ENCODE measurements at places on chromosomes 1 and 21. TPM values are rescaled to one million over a fixed set of nuclear protein-coding genes. Genes with fewer than 3 reads are reported as not detected.

DNA sequence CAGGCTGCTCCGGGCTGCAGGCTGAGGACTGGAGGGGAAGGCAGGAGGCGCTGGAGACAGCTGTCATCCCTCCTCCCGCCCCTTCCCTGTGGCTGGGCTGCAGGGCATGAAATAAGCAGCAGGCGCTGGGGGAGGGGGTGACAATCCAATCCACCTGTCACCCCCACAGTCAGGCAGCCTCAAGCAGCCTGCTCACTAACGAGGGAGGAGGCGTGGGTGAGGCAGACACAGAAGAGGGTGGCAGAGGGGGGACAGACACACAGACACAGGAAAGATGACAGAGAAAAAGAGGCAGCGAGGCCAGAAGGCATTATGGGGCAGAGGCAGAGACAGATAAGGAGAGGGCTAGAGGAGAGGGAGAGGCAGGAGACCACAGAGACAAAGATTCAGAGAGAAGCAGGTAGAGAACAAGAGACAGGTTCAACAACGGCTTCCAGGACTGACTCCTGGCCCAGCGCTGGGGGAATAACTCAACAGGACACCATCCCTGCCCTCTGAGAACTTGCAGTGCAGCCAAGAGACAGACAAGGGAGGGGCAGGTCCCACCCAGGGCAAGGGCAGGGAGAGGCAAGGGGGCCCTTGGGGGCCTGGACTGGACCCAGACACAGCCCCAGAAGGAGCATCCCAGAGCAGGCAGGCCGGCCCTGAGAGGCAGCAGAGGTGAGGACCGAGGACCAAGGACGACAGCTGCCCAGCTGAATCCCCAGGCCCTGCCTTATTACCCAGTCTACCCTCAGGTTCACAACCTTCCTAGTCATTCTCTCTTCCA is 11.2 kb downstream of the MEF2D start:
- DNase-seq, result peak; percentile 84

Gene LCE3E
- not detected for total RNA-seq

- DNase-seq, result no peak
Measured at GRCh38 chr1:115677182-115677555, 35.4 kb downstream of the VANGL1 start.

DNA sequence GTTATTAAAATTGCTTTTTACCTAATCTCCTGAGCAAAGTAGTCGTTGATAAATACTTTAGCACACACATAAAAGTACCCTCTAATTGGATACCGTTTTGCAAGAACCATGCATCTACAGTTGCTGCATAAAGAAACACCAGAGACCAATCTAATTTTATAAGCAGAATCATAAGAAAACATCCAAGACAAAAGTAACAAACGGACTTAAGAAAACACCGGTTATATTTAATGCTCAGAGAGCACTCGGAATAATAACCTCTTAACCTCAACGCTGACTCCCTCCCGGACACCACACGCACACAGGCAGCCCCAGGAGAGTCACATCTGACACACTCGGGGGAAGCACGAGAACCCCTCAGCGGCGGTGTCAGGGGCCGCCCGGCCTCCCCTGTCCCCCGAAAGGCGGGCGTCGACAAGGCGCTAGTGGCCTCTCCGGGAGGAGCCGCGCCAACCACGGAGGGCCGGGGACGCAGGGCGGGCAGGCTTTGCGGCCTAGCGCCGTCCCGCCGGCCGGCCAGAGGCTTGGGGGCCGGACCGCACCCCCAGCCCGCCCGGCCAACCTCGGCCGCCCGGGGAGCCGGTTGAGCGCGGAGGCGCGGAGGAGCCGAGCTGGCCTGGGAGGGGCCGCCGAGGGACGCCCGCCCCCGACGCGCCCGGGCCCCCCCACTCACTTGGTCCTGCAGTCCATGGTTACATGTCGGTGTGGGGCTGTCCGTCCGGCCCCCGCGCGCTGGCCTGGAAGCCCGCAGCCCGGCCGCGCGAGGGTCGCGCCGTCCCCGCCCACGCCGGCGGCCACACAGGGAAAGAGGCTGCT is 606 bp downstream of the DENND1B start:
- DNase-seq, result peak; percentile 69

DNA sequence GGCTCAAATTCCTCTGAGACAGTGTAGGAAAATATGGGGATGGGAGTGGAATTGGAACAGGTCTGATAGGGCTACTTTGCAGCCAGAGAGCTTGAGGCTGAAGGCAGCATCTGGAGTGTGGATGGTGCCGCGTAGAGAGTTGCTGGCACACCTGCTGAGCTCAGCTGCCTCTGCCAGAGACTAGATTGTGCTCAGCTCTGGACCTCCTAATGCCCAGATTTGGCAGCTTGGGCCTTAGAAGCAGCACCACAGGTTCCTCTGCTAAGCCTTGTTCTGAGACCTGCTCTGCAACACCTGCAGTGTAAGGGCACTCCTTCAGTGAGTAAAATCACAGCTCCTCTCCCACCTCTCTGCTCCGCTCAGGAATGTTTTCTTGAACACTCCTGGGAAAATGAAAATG is 23.3 kb downstream of the ACOT11 start:
- DNase-seq, result no peak

DNA sequence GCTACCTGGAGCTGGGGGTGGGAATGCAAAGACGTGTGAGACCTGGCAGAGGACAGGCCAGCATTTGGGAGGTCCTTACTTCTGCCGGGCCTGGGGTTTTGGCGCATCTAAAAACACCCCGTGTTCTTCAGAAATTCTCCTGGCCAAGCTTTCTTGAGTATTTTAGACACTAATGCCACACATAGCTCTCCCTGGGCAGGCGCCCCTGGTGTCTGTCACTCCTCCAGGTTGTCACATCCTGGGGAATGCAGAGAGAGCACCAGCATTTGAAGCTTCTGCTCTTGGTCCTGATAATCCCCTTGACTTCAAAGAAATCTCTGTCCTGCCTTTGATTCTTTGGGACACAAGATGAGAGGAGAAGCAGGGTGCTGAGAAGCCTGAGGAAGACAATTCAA is 6.0 kb downstream of the CAPN9 start:
- DNase-seq, result no peak

GRCh38 chr1:91123773-91124172 is 101.9 kb upstream of the ZNF644 start:
- no peak for DNase-seq

Gene TCP10L
- total RNA-seq, result 1.6 TPM

Gene FAAH
- total RNA-seq, result 3.5 TPM

Gene RPTN
- total RNA-seq, result not detected

- DNase-seq, result no peak
Measured at GRCh38 chr1:50976111-50976889, 6.3 kb downstream of the CDKN2C start.

- no peak for DNase-seq
Measured at GRCh38 chr1:69913977-69914376, 291.4 kb downstream of the LRRC40 start.

Gene CYYR1
- 12.1 TPM for total RNA-seq

GRCh38 chr1:24070821-24071393 is 41.0 kb downstream of the MYOM3 start:
- DNase-seq, result peak; percentile 80

- no peak for DNase-seq
Measured at GRCh38 chr1:19903621-19904020, 19.8 kb downstream of the PLA2G2E start.

- DNase-seq, result no peak
Measured at GRCh38 chr1:192826791-192827546, 18.1 kb downstream of the RGS2 start.

Gene CACNA1S
- total RNA-seq, result not detected

- peak; percentile 69 for DNase-seq
Measured at GRCh38 chr1:183234660-183235476, 48.8 kb downstream of the LAMC2 start.

DNA sequence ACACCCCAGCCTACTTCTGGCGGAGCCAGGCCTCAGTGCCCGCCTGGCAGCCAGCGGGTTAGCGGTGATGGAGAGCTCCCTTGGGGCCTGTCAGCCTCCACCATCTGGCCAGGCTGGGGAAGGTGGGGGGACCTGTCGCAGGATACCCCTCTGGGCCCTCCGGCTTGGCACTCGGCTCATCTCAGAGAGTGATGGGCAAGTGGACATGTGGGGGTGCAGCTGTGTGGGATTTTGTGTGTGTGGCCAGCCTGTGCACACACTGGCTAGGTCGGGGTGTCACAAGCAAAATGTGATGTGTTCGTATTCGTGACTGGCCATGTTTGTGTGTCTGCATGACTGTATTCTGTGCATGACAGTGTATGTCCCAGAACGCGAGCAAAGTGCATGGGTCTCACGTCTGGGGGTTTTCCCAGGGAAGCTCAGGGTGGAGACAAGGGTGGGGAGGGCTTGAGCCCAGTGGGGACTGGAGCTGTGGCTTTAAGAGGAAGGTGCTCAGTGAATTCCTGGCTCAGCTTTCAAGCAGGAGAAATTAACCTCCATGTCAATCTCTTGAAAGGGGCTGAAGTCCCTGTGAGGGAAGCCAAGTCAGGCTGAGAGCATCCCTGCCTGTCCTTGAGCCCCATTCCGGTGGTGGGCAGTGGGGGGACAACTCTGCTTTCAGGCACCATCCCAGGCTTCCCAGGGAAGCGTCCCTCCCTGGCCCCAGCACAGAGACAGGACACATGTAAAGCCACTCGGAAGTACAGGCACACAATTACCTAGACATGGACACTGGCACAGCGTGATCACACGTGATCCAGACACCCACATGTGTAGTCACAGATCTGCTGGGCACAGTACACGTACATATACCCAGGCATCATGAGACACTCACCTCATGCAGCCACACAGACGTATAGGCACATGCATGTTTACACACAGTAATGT is 21.1 kb upstream of the ADGRB2 start:
- DNase-seq, result peak; percentile 18

Gene PCAT6
- total RNA-seq, result 1.1 TPM

Gene SLC41A1
- 298 TPM for total RNA-seq

Gene LAMB3
- 5.0 TPM for total RNA-seq

DNA sequence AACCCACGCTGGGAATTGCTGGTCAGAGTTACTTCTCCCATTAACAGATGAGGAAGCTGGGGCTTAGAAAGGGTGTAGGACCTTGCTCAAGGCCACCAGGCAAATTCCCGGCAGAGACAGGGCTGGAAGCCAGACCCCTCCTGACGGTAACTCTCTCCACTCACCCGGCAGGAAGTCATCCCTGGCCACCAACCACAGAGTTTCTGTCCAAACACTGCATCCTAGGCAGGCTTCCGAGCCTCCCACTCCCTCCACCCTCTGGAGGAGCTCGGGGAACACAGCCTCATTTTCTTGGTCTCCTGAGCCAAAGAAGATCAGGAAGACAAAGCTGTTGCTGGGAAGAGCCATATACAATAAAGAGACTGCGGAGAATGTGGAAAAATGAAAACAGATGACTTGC is 25.0 kb upstream of the ZNF436 start:
- DNase-seq, result peak; percentile 82

- no peak for DNase-seq
Measured at GRCh38 chr1:21926065-21926464, 11.0 kb downstream of the HSPG2 start.

Gene PROK1
- total RNA-seq, result not detected

Gene CENPF
- 0.70 TPM for total RNA-seq

Gene ATP1A2
- 298 TPM for total RNA-seq

DNA sequence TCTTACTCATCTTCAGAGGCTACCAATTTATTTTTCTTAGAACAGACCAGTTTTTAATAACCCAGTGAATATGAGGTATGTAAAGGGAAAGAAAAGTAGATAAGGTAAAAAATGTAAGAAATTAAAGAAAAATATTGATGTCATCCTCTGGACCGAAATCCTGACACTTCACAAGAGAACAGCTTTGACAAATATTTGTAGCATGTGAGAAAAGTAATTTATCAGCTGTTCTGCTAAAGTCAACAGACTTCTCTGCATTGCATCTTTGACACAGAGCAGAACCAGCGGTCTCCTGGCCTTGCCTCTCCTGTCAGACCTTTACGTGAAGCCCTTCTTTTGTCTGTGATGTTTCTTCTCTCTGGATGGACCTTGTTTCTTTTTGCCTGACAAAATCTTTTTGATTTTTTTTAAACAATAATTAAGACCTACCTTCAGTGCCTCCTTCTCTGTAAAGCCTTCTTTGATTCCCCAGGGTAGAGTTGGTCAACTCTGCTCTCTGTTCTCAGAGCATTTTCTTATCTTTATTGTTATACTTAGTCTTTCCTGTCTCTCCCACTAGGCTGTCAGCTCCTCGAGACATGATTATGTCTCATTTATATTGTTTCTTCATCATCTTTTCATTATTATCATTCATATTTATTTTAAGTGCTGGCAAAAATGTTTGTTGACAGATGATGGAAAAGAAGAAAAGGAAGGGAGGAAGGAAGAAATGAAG is 35.4 kb downstream of the RGS4 start:
- DNase-seq, result no peak

- DNase-seq, result no peak
Measured at GRCh38 chr1:84570436-84571149, 3.6 kb downstream of the CTBS start.

GRCh38 chr1:11781297-11781696 is 19.3 kb downstream of the C1orf167 start:
- no peak for DNase-seq

Gene SYPL2
- total RNA-seq, result 19.1 TPM
